ENCODE measurements at places on chromosomes 11 and 22.

- no peak for DNase-seq
These were observed 81.1 kb downstream of the BDNF start for GRCh38 chr11:27619039-27619574.

- no peak for DNase-seq
These were observed 5.7 kb downstream of the HSD17B12 start for GRCh38 chr11:43686207-43686606.

- DNase-seq: peak; percentile 45
These were observed at the start of gene PPP6R3 for GRCh38 chr11:68460741-68461574. PPP6R3 (plus strand) TSS chr11:68460752; CDS start chr11:68537665, 76,913 bp downstream.

DNA sequence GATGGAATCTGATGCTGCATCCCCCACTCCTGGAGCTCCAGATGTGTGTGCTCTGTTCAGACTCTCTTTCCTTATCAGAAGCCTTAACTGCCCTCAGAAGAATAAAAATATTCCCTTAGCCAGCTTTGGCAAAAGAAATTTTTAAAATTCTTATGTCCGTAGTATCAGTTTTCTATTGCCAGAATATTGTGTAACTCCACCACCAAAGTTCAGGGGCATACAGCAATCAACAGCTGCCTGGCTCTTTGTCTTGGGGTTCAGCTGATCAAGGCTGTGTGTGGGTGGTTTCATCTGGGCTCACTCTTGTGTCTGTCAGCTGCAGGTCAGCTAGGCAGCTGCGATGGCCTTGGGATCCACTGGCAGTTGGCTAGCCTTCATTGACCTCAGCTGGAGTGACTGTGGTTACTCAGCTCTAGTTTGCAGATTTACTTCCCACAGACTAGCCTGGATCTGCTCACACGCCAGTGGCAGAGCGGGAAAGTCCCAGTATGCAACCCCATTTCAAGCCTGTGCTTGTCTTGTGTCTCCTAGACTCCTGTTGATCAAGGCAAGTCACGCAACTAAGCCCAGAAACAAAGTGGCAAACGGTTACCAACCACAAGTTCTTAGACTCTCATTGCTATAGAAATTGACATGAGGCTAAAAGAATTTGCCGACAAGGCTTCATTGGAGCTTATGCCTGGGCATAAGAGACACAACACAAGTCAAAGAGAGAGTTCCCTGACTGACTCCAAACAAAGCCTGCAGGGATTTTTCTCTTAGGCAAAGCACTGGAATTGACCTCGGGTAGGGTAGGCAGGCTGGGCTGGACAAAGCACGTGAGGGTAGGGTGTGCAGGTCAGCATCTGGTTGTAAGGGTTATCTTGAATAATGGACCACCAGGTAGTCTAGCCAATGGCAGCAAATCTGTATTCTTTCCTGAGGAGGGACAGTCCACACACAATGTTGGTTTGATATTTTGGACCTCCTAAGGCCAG lies 7.5 kb downstream of the TMEM138 start:
- DNase-seq: no peak

DNA sequence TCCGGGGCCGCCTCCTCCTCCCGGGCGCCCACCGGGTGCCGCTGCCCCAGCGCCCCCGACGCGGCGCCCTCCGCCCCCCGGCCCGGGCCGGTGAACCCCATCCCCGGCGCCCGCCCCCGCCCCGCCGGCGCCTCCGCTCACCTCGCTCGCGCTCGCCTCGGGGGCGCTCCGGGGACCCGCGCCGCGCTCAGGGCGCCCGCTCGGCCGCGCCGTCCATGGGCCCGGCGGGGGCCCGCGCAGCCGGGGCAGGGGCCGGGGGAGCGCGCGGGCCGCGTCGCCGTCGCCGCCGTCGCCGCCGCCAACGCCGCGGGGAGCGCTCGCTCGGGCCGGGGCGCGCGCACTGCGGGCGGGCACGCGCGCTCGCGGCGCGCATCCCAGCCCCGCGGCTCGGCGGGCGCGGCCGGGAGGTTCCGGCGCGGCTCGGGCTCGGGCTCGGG lies 293 bp downstream of the DUSP8 start:
- no peak for DNase-seq

GRCh38 chr22:46374663-46375474 lies 39.4 kb downstream of the TRMU start:
- DNase-seq: no peak

DNA sequence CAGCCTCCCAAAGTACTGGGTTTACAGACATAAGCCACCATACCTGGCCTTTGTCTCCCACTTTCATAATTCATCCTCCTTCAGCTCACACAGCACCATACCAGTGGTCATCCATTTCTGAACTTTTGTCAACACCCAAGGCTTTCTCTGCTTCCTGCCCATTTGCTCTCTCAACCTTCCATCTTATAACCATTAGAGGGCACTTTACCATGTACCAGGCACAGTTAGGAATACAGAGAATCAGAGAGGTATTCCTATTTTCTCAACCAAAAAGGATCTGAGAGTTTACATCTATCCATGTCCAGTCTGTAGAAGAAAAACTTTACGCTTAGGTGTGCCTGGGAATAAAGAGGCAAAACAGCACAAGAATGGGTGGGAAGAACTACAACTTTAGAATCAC lies 397.6 kb downstream of the BUD13 start:
- DNase-seq: no peak

DNA sequence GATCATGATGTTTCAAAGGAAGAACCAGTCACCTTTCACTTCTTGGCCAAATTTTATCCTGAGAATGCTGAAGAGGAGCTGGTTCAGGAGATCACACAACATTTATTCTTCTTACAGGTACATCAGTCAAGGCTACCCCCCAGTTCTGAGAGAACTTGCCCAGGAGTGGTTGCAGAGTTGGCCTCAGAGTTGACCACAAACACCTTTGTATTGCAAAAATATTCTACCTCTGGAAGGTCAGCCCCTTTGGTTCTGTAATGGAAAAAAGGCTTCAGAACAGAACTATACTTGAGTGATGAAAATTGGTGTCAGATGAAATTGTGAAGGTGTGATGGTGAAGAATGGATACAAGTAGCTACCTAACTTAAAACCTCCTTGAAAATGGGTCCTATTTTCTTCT lies 35.7 kb downstream of the NF2 start:
- DNase-seq: no peak
